SJSA1 (cell line): ENCODE measurements at places on chromosomes 7 and 10. TPM values are rescaled to one million over a fixed set of nuclear protein-coding genes. Genes with fewer than 3 reads are reported as not detected.

Gene PLEKHA1
- total RNA-seq, result 15.8 and 23.5 TPM in 2 replicates

Gene HSPA12A
- 5.2 and 9.0 TPM in 2 replicates for total RNA-seq

Gene H2BK1
- total RNA-seq, result not detected in 2 replicates

Gene NPTX2
- 138 and 160 TPM in 2 replicates for total RNA-seq

Gene RBP4
- 15.4 and 19.3 TPM in 2 replicates for total RNA-seq

Gene C10orf67
- not detected in 2 replicates for total RNA-seq

Gene PTCD1
- 2.2 and 7.3 TPM in 2 replicates for total RNA-seq

Gene OPALIN
- total RNA-seq, result not detected in 2 replicates

Gene EPHB4
- 39.8 and 49.0 TPM in 2 replicates for total RNA-seq

Gene METTL27
- 0.91 and 2.9 TPM in 2 replicates for total RNA-seq

Gene AKR1E2
- total RNA-seq, result 17.0 and 24.5 TPM in 2 replicates
